ENCODE measurements at places on chromosomes 11 and 22. TPM values are rescaled to one million over a fixed set of nuclear protein-coding genes. Genes with fewer than 3 reads are reported as not detected.

Gene PELI3
- total RNA-seq: 6.6 TPM

Gene GLYAT
- total RNA-seq: not detected

Gene CD3E
- not detected for total RNA-seq

Gene KLHL35
- not detected for total RNA-seq

Gene PES1
- 94.0 TPM for total RNA-seq

Gene GAB4
- total RNA-seq: not detected

Gene PDE3B
- total RNA-seq: not detected

Gene KRTAP5-11
- total RNA-seq: not detected

Gene ZP1
- not detected for total RNA-seq

Gene OR8D1
- total RNA-seq: not detected

Gene SCGB2A2
- not detected for total RNA-seq

Gene MAPK8IP1
- total RNA-seq: 8.5 TPM

Gene TSPAN18
- total RNA-seq: not detected

Gene OR5B12
- total RNA-seq: not detected

Gene OR6M1
- total RNA-seq: not detected
